ENCODE measurements at places on chromosomes 7 and 10. TPM values are rescaled to one million over a fixed set of nuclear protein-coding genes. Genes with fewer than 3 reads are reported as not detected.

CXCL12 gene
- total RNA-seq: 206 TPM

NUDCD3 gene
- 75.1 TPM for total RNA-seq

TEX36 gene
- total RNA-seq: not detected

EFCAB10 gene
- not detected for total RNA-seq
